ENCODE measurements at places on chromosomes 5 and 9.

- no peak overlapping the region for H3K4me3 ChIP-seq
- no peaks in the 10 kb centered on the region for H3K27me3 ChIP-seq
- no peaks in the 10 kb centered on the region for H3K4me1 ChIP-seq
Measured at GRCh38 chr5:180241600-180241999, 32.6 kb upstream of the RASGEF1C start.

GRCh38 chr9:132061526-132061925 is 18.1 kb downstream of the MED27 start:
- no peak for DNase-seq
- H3K27ac ChIP-seq = no peak overlapping the region
- no peaks in the 10 kb centered on the region for H3K27me3 ChIP-seq
- H3K4me3 ChIP-seq = no peak overlapping the region
- peaks cover 41% of the 10 kb centered on the region for H3K36me3 ChIP-seq

GRCh38 chr9:137552022-137552768 is 516 bp downstream of the MRPL41 start:
- no peaks in the 10 kb centered on the region for H3K27me3 ChIP-seq
- peaks cover 19% of the 10 kb centered on the region for H3K36me3 ChIP-seq
- H3K4me1 ChIP-seq = peaks cover 28% of the 10 kb centered on the region
- H3K4me3 ChIP-seq = peak overlapping the region; percentile 90

GRCh38 chr5:164353155-164353554 is 847.7 kb downstream of the MAT2B start:
- no peak overlapping the region for H3K4me3 ChIP-seq
- DNase-seq = no peak
- H3K27ac ChIP-seq = no peak overlapping the region
- no peaks in the 10 kb centered on the region for H3K27me3 ChIP-seq
- H3K36me3 ChIP-seq = no peaks in the 10 kb centered on the region
- H3K4me1 ChIP-seq = no peaks in the 10 kb centered on the region

DNA sequence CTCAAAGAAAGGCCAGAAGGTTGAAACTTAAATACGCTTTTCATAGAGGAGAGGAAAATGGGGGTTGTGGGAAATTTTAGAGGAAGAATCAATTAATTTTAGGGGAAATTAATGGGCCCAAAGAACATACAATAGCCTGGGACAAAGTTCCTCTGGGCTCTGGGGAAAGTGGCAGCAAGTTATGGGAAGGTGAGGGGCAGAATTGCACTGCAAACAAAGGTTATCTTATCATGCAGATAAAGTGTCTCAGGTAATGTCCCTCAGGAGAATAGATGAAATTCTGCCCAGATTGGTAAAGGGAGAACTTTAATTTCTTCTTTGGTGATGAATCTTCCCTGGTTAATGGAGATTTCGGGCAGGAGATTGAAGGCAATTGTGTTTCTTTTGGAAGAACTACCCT is 326.1 kb upstream of the SLC24A2 start:
- H3K27ac ChIP-seq = no peak overlapping the region
- no peaks in the 10 kb centered on the region for H3K4me1 ChIP-seq
- no peaks in the 10 kb centered on the region for H3K36me3 ChIP-seq
- H3K27me3 ChIP-seq = peaks cover 5% of the 10 kb centered on the region
- no peak overlapping the region for H3K4me3 ChIP-seq

GRCh38 chr9:108439947-108440346 is 415.8 kb downstream of the ACTL7B start:
- H3K4me3 ChIP-seq = peak overlapping the region; percentile 46
- peaks cover 63% of the 10 kb centered on the region for H3K4me1 ChIP-seq
- DNase-seq = peak; percentile 81
- no peaks in the 10 kb centered on the region for H3K27me3 ChIP-seq
- no peaks in the 10 kb centered on the region for H3K36me3 ChIP-seq

DNA sequence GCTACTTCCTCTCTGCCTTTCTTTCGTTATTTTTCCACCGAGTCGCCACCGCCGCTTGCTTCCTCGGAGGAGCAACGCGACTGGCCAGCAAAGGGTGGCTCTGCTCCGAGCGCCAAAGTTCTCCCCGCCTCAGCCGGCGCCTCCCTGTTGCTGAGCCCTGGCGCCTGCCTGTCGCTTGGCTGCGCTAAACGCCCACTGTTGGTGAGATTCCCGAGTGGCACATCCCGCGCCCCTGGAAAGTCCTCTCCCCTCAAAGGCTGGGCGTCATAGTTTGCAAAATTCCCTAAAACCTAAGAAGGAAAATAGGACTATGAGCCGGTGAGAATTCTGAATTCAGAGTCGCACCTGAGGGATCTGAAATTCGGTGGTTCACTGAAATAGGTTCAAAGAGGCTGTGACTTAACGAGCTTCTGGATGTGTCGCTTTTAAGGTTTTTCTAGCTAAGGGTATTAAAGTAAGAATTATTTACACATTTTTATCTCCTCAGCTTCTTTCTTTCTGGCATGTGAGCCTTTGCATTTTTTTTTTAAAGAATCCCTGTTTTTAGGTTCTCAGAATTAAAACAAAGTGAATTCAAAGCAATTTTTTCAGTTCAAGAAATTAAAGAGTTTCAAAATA is at the start of gene GRIN3A:
Gene GRIN3A (minus strand): TSS at position 82 of the 618 bp plus-strand sequence. CDS start 668 bp downstream, outside the sequence.
- peaks cover 4% of the 10 kb centered on the region for H3K36me3 ChIP-seq
- H3K4me1 ChIP-seq = no peaks in the 10 kb centered on the region
- H3K27me3 ChIP-seq = peaks cover 3% of the 10 kb centered on the region
- DNase-seq = no peak

DNA sequence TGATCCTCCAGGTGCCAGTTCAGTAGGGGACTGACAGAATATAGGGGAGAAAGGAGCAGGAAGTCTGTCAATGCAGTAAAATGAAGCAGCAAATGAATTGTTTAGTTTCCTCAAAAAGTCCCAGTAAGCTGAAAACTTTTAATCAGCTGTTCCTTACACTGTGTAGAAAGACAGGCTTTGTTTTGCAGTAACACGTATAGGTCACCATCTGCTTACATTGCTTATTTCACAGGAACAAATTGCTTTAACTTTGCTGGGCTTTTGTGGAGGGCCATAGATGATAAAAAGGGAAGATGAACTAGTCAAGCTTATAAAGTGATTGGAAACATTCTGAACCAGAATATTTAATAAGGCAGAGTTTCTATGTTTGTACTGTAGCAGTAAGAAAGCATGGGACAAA is 331.3 kb upstream of the RFX3 start:
- peaks cover 55% of the 10 kb centered on the region for H3K4me1 ChIP-seq
- no peak for DNase-seq
- H3K4me3 ChIP-seq = peak overlapping the region; percentile 49
- peak overlapping the region; percentile 57 for H3K27ac ChIP-seq

DNA sequence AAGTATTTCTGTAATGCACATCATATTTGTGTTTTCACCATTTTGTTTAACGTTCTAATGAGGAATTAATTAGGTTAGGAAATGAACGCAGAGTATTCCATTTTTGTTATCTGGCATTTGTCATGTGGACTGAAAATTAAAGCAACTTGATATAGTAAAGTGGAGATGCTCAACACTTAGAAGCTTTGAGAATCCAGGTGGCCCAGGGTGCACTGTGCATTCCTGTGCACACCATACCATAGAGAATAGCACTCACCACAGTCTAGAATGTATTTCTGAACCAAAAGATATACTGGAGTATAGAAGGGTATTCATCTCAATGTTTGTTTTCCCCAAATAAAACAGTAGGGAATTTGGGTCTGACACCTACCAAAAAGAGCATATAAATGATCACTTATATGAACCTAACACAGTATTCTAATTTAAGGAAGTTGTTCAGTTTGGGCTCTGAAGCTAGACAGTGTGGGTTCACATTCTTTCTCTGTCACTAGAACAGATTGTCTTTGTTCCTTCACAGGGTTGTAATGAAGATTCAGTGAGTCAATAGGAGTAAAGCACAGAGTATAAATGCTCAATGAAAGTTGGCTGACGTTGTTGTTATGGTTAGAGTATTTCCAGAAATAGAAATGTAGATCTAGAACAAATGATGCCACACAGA is 125.6 kb upstream of the DMRT1 start:
- H3K36me3 ChIP-seq = peaks cover 57% of the 10 kb centered on the region
- no peaks in the 10 kb centered on the region for H3K27me3 ChIP-seq
- peak; percentile 28 for DNase-seq
- peak overlapping the region; percentile 72 for H3K27ac ChIP-seq
- peaks cover 89% of the 10 kb centered on the region for H3K4me1 ChIP-seq

DNA sequence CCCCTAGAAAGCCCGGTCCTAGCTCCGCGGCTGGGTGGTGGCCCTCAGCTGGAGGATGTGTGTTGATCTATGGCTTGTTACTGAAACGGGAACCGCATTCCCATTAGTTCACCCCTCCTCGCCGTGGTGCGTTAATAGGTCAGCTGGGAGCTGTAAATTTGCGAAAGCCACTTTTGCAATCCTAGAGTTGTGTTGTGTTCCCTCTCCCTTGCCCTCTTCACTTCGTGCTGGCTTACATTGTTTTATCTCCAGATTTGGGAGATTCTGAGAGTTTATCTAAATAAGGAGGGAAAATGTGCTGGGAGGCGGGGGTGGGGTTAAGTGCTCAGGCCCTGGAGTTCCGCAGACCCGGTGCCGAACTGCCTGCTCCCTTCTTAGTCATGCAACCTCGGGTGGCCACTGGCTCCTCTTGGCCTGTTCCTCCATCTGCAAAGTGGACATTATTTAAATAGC is 62.8 kb downstream of the HMCN2 start:
- no peaks in the 10 kb centered on the region for H3K36me3 ChIP-seq
- H3K4me3 ChIP-seq = peak overlapping the region; percentile 23
- peaks cover 29% of the 10 kb centered on the region for H3K27me3 ChIP-seq
- DNase-seq = no peak
- peaks cover 15% of the 10 kb centered on the region for H3K4me1 ChIP-seq

- H3K27ac ChIP-seq = no peak overlapping the region
- no peaks in the 10 kb centered on the region for H3K27me3 ChIP-seq
- no peak for DNase-seq
- no peaks in the 10 kb centered on the region for H3K36me3 ChIP-seq
- H3K4me3 ChIP-seq = no peak overlapping the region
- H3K4me1 ChIP-seq = no peaks in the 10 kb centered on the region
Measured at GRCh38 chr5:4197151-4197550, 601.5 kb downstream of the IRX1 start.

- H3K27me3 ChIP-seq = peaks cover 3% of the 10 kb centered on the region
- no peak overlapping the region for H3K27ac ChIP-seq
- no peak overlapping the region for H3K4me3 ChIP-seq
- H3K36me3 ChIP-seq = no peaks in the 10 kb centered on the region
Measured at GRCh38 chr5:54295651-54296276, 14.6 kb downstream of the ARL15 start.

DNA sequence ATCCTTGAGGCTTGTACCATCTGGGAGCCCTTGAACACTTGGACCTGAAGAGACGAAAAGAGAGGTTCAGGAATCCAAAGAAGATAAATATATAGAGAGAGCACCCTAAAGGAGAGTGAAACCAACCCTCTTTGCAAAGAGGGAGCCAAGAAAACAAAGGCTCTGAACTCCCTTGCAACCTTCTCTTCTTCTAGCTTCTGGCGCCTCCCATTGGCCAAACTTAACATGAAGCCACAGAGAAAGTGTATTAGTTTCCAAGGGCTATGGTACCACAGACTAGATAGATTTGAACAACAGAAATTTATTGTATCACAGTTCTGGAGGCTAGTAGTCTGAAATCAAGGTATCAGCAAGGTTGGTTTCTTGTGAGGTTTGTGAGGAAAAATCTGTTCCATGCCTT is 175.1 kb downstream of the HCN1 start:
- no peak overlapping the region for H3K27ac ChIP-seq
- DNase-seq = no peak
- no peak overlapping the region for H3K4me3 ChIP-seq
- no peaks in the 10 kb centered on the region for H3K4me1 ChIP-seq
- no peaks in the 10 kb centered on the region for H3K36me3 ChIP-seq

- peak; percentile 53 for DNase-seq
- peaks cover 4% of the 10 kb centered on the region for H3K27me3 ChIP-seq
- peaks cover 69% of the 10 kb centered on the region for H3K4me1 ChIP-seq
Measured at GRCh38 chr5:10595293-10595671, 31.4 kb downstream of the ANKRD33B start.

GRCh38 chr9:14258660-14259239 is 55.2 kb downstream of the NFIB start:
- H3K4me1 ChIP-seq = peaks cover 13% of the 10 kb centered on the region
- H3K4me3 ChIP-seq = no peak overlapping the region
- H3K27ac ChIP-seq = no peak overlapping the region
- no peak for DNase-seq
- H3K36me3 ChIP-seq = no peaks in the 10 kb centered on the region
- no peaks in the 10 kb centered on the region for H3K27me3 ChIP-seq

DNA sequence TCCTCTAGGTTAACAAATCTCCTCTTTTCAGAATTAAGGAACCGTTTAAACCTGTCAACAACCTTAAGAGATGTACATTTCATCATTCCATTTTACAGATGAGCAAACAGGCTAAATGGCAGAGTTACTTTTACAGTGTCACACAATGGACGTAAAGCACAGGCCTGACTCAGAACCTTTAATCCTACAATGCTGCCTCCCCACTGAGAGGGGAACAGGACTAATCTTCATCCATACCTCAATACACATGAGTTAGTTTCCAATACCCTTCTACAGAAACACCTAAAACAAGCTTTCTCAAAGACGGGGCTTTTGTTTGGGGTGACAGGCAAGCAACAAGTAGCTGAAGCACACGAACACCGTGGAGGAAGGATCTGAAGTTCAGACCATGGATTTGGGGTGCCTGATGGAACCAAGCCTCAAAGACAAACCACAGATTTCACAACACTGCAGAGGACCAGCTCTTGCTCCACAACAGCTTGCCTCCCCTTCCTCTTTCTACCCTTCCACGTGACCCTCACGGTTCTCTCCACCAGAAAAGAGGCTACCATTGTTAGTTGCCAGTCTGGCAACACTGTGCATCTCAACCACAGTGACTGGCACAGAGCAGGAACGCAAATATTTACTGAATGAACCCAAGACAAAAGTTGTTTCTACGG is 1.8 kb downstream of the RNF130 start:
- peaks cover 11% of the 10 kb centered on the region for H3K27me3 ChIP-seq
- H3K4me3 ChIP-seq = no peak overlapping the region
- no peaks in the 10 kb centered on the region for H3K4me1 ChIP-seq
- H3K36me3 ChIP-seq = peaks cover 4% of the 10 kb centered on the region
- DNase-seq = no peak

GRCh38 chr5:153749960-153750359 is 259.5 kb downstream of the GRIA1 start:
- H3K4me1 ChIP-seq = no peaks in the 10 kb centered on the region
- H3K27me3 ChIP-seq = peaks cover 3% of the 10 kb centered on the region
- H3K27ac ChIP-seq = no peak overlapping the region
- no peak for DNase-seq
- H3K36me3 ChIP-seq = no peaks in the 10 kb centered on the region

GRCh38 chr5:111627862-111628261 is 115.5 kb upstream of the STARD4 start:
- peaks cover 1% of the 10 kb centered on the region for H3K27me3 ChIP-seq
- no peak for DNase-seq
- no peak overlapping the region for H3K27ac ChIP-seq
- no peaks in the 10 kb centered on the region for H3K36me3 ChIP-seq
- H3K4me3 ChIP-seq = no peak overlapping the region
- H3K4me1 ChIP-seq = no peaks in the 10 kb centered on the region

- H3K27ac ChIP-seq = no peak overlapping the region
- no peaks in the 10 kb centered on the region for H3K4me1 ChIP-seq
- no peak overlapping the region for H3K4me3 ChIP-seq
- H3K27me3 ChIP-seq = peaks cover 14% of the 10 kb centered on the region
Measured at GRCh38 chr9:76855015-76855414, 50.9 kb downstream of the PRUNE2 start.
